ENCODE measurements at places on chromosomes 4 and X.

DNA sequence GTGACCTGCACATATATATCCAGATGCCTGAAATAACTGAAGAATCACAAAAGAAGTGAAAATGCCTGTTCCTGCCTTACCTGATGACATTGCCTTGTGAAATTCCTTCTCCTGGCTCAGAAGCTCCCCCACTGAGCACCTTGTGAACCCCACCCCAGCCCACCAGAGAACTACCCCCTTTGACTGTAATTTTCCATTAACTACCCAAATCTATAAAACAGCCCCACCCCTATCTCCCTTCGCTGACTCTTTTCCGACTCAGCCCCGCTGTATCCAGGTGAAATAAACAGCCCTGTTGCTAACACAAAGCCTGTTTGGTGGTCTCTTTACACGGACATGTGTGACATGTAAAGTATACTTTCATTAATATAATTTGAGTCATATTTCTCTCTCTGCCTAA lies 320.3 kb upstream of the TECRL start:
- no peak for DNase-seq

- no peak for DNase-seq
These were observed 145.9 kb downstream of the IRS4 start for GRCh38 chrX:108590496-108590895.

- no peak for DNase-seq
These were observed 14.9 kb downstream of the CCSER1 start for GRCh38 chr4:90142081-90142480.

DNA sequence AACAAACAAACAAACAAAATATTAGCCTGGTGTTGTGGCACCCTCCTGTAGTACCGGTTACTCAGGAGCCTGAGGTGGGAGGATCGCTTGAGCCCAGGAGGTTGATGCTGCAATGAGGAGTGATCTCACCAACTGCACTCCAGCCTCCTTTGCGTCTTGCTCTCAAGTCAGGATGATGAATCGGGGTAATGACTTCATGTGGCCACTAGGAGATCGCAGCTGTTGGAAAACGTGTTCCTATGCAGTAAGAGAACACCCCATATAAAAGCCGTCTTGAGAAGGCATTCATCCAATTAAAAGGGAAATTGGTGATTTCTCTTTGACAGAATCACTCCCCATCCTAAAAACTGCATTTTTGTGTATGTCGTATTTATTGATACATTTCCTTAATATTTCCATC lies 6.9 kb downstream of the CCNB3 start:
- no peak for DNase-seq

GRCh38 chr4:141193516-141194034 lies 27.1 kb upstream of the ZNF330 start:
- DNase-seq: no peak

- no peak for DNase-seq
These were observed 10.3 kb upstream of the TRMT2B start for GRCh38 chrX:101062176-101062575.

DNA sequence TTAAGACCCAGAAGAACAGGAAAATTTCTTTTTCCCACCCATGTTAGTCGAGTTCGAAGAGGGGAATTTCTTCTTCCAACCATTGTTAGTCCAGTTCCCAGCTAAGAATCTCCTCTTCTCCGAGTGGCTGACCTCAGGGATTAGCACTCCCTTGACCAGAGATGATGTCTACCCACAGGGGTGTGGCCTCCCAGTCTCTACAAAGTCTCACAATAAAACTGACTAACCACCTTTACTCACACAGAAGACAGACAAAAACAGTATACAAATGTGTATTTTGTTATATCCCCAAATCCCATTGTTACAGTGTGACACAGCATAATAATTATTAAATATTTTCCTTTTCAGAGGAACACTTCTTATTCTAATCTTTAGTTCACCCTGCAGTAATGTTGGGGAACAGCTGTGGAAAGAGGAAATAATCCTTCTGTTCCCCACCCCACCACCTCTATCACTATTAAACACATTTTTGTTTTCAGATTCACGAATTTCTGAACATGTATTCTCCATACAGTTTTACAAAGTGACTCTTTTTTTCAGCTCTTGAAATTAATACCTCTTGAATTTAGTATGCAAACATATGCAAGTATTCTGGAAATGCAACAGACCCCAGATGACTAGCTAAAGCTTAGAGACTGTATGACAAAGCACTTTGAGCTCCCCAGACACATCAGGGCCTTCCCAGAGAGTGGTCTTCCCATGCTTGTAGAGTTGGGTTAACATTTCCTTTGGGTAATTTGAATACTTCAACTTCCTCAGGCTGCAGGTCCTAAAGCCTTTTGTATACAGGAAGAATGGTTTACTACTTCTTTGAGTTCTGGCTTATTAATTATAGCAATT lies 62.5 kb upstream of the NFKB1 start:
- DNase-seq: no peak

DNA sequence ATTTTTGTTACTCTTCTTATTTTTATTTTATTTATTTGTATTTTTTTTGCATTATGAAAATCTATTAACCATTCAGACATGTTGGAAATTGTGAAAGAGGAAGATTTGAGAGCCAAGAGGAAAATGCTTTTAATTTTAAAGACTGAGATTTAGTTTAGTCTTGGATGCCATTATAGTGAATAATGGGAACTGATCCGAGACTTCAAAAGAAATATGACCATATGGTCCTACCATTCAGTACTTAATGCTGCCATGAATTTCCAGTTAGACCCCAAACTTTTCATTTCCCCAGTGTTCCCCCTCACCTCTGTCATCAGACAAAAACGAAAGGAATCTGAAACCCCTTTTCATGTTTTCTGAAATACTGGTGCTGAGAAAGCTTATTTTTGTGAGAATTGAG lies 95.5 kb downstream of the TENM3 start:
- DNase-seq: no peak

DNA sequence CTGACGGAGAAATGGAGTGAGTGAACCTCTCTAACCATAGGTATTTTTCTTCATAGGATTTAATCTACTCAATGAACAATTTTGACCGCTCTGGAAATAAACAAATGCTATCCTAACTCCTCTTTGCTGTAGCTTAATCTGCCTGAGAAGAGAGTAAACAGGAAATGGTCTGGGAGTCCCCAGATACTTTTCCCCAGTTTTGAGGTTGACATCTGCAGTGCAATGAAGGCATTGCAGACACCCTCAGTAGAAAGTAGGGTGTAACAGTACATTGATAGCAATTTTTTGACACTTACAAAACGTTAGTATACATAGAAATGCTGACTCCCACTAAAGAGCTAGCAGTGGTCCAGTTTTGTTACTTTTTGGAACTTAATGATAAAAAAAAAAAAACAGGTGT lies 495.9 kb upstream of the FAM241A start:
- DNase-seq: no peak

DNA sequence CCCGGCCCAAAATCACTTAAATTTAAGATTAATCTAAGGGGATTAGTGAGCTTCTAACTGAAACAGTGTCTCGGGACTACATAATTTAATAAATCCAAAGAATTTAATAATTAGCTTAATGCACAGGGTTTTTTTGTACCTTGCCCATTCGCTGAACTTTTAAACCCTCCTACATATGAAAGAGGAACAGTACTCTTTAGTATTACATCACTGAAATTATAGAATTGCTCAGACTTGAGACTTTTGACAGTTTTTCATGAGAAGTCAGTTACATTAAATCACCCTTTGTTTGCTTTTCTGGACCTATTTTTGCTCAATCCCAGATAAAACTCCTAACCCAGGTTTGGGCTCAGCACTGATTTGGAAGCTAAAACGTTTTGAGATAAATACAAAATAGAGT lies 2.4 kb upstream of the TADA2B start:
- no peak for DNase-seq

Data from stimulated activated CD8-positive, alpha-beta memory T cell treated with anti-CD3 and anti-CD28 coated beads, Interleukin-7, amount 100 ng/mL, for 4 hours (primary cell).